ENCODE measurements at places on chromosomes 12 and 14.

DNA sequence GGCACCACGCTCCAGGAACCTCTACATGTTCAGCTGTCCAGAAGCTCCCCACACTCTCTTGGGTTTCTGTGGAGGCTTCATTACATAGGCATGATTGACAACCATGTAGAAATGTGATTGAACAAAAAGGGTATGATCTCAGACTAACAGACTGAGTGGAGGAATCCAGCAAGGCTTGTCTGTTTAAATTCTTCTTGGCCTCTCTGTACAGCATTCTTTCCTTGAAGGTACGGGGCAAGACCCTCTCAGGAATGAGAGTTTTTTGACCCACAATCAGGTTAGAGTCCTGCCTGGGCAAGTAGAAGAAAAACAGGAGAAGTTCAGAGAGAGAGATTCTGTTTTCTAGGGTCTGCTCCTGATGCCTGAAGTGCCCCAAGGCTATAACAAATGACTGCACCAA is 40.9 kb downstream of the SRGAP1 start:
- no peak for DNase-seq

GRCh38 chr12:53078425-53079225 is 565 bp downstream of the SPRYD3 start:
- DNase-seq, result no peak

GRCh38 chr12:32671930-32672780 is 6.9 kb upstream of the DNM1L start:
- DNase-seq, result peak; percentile 19

GRCh38 chr12:65122703-65123102 is 1.6 kb upstream of the WIF1 start:
- DNase-seq, result no peak

GRCh38 chr14:77612011-77612620 is 4.3 kb downstream of the SPTLC2 start:
- no peak for DNase-seq

DNA sequence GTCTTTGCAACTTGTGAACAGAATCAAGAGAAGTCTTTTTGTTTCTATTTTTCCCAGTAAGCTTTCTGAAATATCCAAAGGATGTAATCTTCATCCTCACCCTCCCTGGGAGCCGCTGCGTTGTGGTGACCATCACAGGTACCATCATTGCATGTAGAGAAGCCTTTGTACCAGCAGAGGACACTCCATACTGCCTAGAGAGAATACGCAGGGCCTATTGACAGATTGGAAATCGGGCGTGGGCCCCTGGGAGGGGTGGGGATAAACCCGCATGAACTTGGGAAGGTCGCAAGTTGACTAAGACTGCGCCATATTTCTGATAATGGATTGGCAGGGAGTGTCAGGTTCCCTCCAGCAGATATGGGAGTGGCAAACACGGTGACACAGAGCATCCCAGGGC is 12.7 kb downstream of the KRT1 start:
- no peak for DNase-seq

GRCh38 chr12:45913631-45914030 is 76.7 kb downstream of the SCAF11 start:
- no peak for DNase-seq

DNA sequence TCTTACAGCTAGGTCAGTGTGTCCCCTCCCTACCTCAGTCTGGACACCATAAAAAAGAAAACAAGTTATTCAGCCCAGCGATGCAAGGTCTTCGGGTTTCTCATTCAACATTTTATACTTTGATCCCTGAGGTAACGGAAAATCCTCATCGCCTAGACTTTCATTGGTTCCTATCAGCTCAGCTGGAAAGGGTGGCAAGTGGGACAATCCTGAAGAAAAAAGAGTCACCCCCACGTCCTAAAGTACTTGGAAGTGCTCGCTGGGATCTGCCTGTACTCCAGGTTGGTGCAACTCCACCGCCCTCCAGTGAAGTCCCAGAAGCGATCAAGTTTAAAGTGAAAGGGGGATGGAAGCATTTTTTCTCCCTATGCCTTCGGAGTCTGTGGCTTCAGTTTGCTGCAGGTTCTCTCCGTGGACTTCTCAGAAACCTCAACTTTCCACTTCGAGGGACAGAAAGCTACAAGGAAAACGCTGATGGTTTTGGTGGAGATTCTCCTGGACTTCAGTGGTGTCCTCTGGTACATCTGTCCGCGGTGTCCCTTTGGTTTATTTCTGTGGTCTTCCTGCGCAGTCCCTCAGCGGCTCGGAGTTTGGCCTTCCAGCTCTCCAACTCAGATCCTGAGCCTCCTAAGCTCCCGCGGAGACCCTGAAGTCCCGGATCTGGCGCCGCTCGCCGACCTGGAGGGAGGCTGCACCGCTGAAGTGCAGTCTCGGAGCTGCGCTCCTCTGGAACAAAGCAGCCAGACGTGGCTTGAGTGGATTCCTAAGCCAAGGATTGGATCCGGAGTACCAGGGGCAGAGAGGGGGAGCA is 1.8 kb upstream of the LRFN5 start:
- DNase-seq, result no peak

- no peak for DNase-seq
Measured at GRCh38 chr12:103665971-103666370, 78.9 kb downstream of the STAB2 start.

DNA sequence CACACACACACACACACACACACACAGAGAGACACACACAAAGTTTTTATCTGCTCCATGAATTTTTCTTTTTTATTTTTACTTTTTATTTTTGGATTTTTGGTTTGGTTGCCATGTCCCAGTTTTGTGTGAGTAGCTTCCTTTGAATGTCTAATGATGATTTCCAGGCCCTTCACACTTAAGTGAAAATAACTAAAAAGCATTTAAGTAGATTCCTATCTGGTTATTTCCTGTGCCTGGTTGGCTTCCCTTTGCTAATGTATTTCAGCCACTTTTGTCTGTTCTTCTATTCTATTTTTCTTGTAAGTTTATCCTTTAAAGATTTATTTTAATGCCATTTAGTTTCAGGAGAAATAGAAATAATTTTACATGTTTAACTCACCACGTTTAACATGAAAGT is 755.4 kb downstream of the SLC6A15 start:
- DNase-seq, result no peak

GRCh38 chr12:38689704-38690103 is 215.7 kb downstream of the CPNE8 start:
- no peak for DNase-seq

DNA sequence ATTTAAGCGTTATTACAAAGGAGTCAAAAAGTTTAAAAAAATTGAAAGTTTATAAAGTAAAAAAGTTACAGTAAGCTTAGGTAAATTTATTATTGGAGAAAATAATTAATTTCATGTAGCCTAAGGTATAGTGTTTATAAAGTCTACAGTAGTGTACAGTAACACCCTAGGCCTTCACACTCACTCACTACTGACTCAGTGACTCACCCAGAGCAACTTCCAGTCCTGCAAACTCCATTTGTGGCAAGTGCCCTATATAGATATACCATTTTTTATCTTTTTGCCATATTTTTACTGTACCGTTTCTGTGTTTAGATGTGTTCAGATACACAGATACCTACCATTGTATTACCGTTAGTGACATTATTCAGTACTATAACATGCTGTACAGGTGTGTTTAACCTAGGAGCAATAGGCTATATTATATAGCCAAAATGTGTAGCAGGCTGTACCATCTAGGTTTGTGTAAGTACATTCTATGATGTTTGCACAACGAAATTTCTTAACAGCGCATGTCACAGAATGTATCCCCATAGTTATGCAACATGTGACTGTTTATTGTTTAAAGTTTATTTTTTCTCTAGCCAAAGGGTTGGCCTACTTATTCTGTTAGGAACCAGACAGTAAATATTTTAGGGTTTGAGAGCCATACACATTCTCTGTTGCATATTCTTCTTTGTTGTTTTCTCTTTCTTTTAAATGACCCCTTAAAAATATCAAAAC is 155.5 kb downstream of the PCNX1 start:
- DNase-seq, result no peak

DNA sequence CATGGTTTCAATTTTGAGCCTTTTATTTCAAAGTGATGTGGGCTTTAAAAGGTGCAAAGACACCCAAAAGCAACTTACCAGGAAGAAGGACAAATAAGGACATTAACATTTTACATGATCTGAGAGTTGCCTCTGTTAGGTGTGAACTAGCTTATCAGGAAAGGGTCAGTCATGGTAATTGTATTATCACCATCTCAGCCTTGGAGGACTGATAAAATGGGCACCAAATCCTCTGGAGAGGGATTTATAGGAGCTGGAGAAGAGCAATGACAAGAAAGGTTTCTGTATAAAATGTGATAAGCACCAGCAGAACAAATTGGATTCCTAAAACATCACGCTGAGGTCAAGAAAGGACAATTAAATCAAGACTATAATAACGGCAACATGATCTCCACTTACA is 217.7 kb upstream of the PRICKLE1 start:
- no peak for DNase-seq

- DNase-seq, result no peak
Measured at GRCh38 chr14:62015243-62015642, 253.0 kb downstream of the SNAPC1 start.

DNA sequence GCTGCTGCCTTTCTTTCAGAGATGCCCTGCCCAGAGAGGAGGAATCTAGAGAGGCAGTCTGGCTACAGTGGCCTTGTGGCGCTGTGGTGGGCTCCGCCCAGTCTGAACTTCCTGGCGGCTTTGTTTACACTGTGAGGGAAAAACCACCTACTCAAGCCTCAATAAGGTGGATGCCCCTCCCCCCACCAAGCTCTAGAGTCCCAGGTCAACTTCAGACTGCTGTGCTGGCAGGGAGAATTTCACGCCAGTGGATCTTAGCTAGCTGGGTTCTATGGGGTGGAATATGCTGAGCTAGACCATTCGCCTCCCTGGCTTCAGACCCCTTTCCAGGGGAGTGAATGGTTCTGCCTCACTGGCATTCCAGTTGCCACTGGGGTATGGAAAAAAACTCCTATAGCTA is 25.6 kb downstream of the SPATA7 start:
- DNase-seq, result no peak

DNA sequence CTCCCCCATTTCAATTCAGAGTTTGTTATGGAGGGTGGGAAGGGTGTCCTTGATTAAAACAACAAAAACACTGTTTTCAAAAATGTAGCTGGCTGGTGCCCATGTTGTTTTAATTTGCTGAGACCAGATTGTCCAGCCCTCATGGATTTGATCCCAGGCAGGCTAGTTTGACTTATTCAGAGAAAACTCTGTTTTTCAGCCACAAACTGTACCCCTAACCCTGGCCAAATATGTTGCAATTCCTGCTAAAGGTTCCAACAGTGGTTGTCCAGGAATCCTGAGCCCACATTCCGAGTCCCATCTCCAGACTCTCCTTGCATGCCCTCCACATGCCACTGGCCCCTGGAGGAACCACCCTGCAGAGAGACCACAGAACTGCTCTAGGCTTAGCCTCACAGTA is 36.0 kb downstream of the MAP1LC3B2 start:
- no peak for DNase-seq

GRCh38 chr12:69570545-69571399 is 14.5 kb upstream of the CCT2 start:
- DNase-seq, result peak; percentile 65

DNA sequence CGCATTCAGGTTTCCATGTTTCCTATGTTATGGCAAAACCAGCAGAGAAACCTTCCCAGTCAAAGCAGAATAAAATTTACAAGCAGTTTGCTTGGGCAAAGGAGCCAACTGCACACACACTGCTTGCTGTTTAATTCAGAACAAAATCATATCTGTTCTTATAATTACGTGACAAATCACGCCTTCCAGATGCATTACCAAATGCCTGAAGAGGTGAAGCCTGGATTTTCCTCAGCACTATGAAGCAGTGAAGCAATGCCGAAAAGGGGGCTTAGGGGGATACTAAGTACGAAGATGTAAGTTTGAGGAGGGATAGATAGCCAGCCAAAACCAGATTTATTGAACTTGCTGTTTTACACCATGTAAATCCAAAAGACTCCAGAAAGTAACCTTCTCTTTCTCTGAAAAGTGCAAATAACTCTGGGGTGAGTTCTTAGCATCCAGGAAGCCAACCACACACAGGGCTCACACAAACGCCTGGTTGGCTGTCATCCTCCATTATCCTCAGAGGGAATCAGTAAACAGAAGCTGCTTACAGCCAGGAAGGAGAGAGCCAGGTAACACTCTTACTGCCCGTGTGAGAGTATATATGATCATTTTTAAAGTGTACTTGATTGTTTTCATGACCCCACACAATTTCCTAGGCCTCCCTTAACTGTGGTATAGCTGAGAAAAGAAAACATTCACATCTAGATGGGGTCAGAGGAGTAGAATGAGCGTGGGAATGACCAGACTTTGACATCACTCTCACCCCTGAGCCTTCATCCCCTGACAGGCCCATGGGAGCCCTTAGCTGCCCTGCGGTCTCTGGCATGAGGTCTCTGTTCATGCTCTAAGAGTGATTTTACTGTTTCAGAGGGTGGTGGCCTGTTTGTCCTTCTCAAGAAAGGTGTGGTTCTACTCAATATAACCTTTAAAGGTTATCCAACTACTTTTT is 442.5 kb downstream of the EGLN3 start:
- DNase-seq, result no peak

- no peak for DNase-seq
Measured at GRCh38 chr14:64838656-64839055, 41.1 kb downstream of the SPTB start.

DNA sequence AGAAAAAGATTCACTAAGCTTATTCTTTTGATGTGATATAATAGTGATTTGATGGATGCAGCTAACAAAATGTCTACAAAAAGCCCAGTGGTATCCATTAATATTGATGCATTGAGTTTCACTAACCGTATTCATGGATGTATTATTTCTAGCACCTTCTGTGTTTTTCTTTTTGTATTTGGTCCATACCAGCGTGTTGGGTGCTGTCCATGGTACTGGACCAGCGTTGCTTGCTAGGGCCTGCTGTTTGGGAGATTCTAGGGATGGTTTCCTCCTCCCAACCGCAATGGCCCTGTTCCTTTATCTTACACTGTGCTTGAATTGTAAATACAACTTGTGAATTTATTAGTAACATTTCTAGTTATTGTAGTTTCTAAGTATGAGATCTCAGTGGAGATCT is 31.7 kb downstream of the ANO4 start:
- no peak for DNase-seq

DNA sequence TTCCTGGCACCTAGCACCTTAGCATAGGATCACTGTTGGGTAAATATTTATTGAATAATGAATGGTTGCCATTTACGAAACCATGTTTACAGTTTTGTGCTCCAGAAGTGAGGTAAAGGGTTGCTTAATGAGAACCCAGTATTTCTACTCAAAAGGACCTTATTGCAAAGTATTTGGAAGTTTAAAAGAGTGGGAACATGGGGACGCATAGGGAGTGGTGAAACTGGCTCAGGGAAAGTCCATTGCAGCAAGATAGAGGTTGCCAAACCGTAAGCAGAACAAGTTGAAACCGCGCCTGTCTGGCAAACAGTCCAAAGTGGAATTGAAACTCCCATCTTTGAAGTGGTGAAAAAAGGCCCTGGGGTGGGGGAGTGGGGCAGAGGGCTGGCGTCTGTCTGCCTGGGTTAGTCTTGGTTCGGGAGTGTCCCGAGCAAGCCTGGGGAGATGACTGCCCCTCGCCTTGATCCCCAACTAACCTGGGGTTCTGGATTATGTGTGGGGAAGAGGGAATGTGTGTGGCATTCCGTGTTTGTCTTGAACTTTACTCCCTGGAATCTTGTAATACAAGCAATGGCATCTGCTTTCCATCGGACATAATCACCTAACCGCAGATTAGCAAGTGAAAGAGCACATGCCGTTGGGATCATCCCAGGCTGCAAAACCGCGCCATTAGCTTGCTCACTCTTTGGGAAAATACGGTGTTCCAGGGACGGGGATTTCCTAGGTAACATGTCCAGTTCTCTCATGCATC is 7.2 kb downstream of the ALDH2 start:
- DNase-seq, result peak; percentile 55
